ENCODE measurements at places on chromosomes 2 and 18. TPM values are rescaled to one million over a fixed set of nuclear protein-coding genes. Genes with fewer than 3 reads are reported as not detected.

CIDEA gene
- total RNA-seq: not detected

ATP6V1B1 gene
- total RNA-seq: 3.6 TPM

ENOSF1 gene
- 21.1 TPM for total RNA-seq

COLEC11 gene
- total RNA-seq: 0.62 TPM

RPL37A gene
- total RNA-seq: 4,231 TPM

PLCD4 gene
- 0.37 TPM for total RNA-seq

SCYGR4 gene
- total RNA-seq: not detected

KIDINS220 gene
- 24.5 TPM for total RNA-seq

All from A549 treated with Hydrocortisone at 1 μM for 4 hours (cell line).